ENCODE measurements at places on chromosomes 3 and 15. TPM values are rescaled to one million over a fixed set of nuclear protein-coding genes. Genes with fewer than 3 reads are reported as not detected.

The SUSD5 gene
- 3.8 TPM for total RNA-seq

The ACOX2 gene
- 10.8 TPM for total RNA-seq

The SKOR1 gene
- total RNA-seq = 0.03 TPM

The CPNE9 gene
- total RNA-seq = 0.08 TPM

The NOP10 gene
- total RNA-seq = 546 TPM

The UROC1 gene
- total RNA-seq = not detected

The GOLGA6L2 gene
- total RNA-seq = not detected

The TRH gene
- total RNA-seq = not detected

The CNTN3 gene
- not detected for total RNA-seq

The CCR9 gene
- not detected for total RNA-seq

The SLC22A14 gene
- total RNA-seq = not detected

The MORC1 gene
- not detected for total RNA-seq

The TBCCD1 gene
- total RNA-seq = 7.8 TPM

The CXCR6 gene
- total RNA-seq = not detected

The CNTN6 gene
- total RNA-seq = not detected

The ARHGEF26 gene
- total RNA-seq = 7.8 TPM

The CDHR4 gene
- 0.30 TPM for total RNA-seq

The B3GNT5 gene
- 21.0 TPM for total RNA-seq
